ENCODE measurements at places on chromosomes 2 and 18.

GRCh38 chr2:229910832-229911412 lies 10.9 kb downstream of the TRIP12 start:
- DNase-seq, result no peak

GRCh38 chr18:58104096-58104495 lies 60.1 kb downstream of the NEDD4L start:
- no peak for DNase-seq

DNA sequence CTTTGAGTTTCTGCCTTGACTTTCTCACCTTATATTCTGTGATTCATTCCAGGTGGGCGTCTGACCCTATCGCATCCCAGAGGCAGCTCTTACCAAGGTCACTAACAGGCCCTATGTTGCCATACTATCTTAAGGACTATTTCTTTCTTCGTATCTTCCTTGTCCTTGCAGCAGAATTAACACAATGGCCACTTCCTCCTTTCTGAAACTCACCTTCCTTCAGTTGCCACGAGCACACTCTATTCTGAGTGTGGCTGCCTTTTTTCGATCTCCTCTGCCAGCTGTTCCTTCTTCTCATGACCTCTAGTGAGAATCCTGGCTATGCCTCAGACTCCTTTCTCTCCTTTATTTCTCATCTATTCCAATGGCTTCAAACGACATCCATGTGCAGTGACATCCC lies 160.4 kb upstream of the CCDC195 start:
- no peak for DNase-seq

DNA sequence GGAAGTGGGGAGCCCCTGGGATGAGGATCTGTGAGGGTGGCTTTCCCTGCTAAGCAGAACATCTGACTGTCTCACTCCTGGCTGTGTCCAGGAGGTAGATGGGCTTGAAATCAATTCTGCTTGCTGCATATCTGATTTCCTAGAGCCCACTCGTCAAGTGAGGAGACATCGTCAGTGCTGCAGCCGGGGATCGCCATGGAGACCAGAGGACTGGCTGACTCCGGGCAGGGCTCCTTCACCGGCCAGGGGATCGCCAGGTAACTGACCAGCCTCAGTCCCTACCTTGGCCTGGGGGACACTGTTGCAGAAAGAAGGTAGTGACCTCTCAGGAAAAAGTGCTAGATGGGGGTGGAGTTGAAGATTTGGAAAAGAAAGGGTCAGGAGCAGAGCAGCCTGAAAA lies 31.3 kb downstream of the CNGA3 start:
- no peak for DNase-seq

- DNase-seq, result no peak
These were observed 189.1 kb downstream of the FSHR start for GRCh38 chr2:48965204-48965603.

GRCh38 chr2:226905718-226906117 lies 69.9 kb downstream of the RHBDD1 start:
- DNase-seq, result no peak
